ENCODE measurements at places on chromosomes 6 and 20. TPM values are rescaled to one million over a fixed set of nuclear protein-coding genes. Genes with fewer than 3 reads are reported as not detected.
A peak's percentile ranks its signal among the peaks of the same experiment; 100 is the strongest.

The MYH7B gene
- total RNA-seq, result under 0.01 TPM

- peak; percentile 60 for DNase-seq
Measured at GRCh38 chr20:10306440-10307358, 88.1 kb downstream of the SNAP25 start.

DNA sequence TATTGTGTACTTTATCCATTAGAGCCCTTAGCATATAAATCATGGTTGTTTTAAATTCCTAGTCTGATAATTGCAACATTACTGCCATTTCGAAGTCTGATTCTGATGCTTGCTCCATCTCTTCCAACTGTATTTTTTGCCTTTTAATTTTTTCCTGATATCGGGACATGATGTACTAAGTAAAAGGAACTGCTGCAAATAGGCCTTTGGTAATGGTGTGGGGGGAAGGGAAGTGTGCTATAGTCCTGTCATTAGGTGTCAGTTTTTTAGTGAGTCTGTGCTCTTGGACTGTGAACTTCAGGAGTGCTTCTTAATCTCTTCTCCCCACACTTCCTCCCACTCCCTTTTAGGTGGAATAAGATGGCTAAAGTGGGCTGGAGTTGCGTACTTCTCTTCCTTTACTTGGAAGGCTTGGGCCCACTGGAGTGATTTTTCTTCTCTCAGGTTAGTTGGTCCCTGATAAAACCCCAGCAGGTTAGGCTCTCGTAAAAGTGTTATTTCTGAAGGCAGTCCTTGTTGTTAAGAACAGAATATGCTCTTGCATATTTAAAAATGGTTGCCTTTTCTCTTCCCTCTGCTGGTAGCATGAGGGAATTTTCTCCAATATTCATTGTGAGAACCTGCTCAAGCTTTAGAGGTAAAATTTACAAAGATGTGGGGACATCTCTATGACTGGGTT lies 18.1 kb downstream of the STXBP5 start:
- DNase-seq, result no peak

DNA sequence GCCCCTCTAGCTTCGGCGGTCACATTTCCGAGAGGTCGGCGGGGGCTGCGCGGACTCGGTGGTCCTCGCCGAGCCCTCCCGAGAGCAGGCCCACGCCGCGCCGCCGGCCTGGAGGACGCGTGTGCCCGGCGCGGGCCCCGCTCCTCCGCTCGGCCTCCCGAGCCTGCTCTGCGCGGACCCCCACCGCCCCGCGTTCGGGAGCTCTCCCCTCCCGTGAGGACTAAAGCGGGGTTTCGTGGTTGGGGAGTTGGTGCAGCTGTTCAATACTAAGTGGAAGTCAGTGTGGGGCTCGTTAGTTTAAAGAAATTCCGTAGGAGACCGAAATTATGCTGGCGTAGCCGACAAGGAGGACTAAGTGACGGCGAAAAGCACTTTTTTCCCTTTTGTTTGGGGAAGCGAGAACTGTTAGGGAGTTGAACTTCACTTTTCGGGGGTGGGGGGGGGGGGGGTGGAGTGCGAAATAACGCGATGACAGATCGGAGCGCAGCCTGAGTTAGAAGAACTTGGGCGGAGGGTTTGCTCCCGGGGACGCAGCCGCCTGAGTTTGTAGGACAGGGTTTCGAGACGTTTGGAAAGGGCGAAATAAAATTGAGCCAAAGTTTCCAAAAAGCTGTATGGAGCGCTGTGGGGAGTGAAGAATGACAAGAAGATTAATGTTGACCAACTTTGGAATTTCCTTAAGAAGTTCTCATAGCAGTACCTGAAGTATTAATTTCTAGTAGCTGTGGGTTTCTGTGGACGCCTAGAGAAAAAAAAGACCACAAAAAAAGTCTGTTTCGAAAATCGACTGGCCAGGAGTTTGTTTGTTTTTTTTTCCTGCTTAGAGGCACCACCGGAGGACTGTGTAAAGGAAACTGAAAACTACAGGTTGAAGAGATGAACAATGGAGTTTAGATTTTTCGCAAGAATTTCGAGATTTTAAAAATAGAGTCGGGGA lies 1.4 kb downstream of the QKI start:
- DNase-seq, result peak; percentile 56

- DNase-seq, result no peak
Measured at GRCh38 chr6:144678844-144679243, 393.7 kb downstream of the UTRN start.
